ENCODE measurements at places on chromosomes 3 and 15. TPM values are rescaled to one million over a fixed set of nuclear protein-coding genes. Genes with fewer than 3 reads are reported as not detected.

Gene NR1I2
- total RNA-seq: 106 TPM

DNA sequence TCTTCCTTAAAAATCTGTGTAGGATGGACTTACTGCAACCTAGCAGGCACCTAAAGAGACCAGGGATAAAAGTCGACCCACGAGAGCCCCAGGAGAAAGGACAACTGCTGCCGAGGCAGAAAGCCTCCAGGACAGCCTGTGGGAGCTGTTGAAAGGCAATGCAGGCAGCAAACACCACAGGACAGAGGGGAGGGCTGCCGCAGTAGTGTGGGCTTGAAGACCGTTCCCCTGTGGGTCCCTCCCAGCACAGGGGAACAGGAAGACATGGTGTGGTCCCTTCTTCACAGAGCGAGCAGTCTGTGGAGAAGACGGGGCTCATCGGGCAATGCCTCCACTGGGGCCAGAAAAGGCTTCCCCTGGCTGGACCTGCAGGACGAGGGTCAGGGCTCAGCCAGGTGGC, 58.5 kb upstream of the GATA2 start:
- no peak for DNase-seq

Gene IMPG2
- 0.29 TPM for total RNA-seq

Gene ROBO2
- 2.8 TPM for total RNA-seq

GRCh38 chr15:77118882-77119321, 48.0 kb upstream of the TSPAN3 start:
- DNase-seq: peak; percentile 64

Gene COL6A5
- not detected for total RNA-seq

- no peak for DNase-seq
These were observed 13.2 kb upstream of the NMB start for GRCh38 chr15:84671211-84671610.

DNA sequence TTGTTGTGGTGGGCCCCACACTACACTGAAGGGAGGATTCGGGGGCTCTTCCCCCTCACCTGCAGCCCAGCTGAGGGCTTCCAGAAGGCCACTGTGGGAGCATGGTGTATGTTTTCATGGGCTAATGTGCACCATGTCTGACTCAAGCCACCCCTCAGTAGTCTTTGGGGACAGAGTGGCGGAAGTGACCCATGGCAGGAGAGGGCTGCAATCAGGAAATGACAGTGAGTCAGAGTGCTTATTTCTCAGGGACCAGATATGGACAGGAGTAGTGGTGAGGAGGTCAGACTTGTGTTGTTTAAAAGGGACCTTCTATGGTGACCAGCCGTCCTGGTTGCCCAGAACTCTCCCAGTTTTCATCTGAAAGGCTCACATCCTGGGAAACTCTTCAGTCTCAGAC, 32.8 kb upstream of the SLC9A9 start:
- no peak for DNase-seq

DNA sequence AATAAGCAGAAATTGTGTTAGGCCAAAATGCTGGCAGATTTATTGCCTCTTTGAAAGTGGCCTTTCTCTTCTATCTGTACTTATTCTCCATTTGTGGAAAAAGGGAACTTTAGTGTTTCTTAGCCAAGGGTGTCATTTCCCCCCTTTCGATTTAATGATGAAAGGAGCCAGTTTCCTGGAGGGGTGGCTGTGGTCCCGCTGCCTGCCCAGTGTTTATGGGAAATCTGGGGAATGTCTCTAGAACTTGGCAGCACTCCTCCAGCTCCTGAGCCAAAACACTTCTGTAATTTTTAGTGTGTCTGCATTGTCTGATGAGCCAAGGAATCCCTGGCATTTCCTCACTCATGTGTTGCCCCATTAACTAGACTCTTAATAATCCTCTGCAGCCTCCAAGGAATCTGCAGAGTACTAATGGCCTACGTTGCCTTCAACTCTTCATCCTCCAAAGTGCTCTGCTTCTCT, 448.8 kb downstream of the GRM7 start:
- peak; percentile 70 for DNase-seq

Gene TMIE
- total RNA-seq: 0.29 TPM

- DNase-seq: no peak
These were observed 228.3 kb downstream of the ADAMTS17 start for GRCh38 chr15:100113351-100114080.

DNA sequence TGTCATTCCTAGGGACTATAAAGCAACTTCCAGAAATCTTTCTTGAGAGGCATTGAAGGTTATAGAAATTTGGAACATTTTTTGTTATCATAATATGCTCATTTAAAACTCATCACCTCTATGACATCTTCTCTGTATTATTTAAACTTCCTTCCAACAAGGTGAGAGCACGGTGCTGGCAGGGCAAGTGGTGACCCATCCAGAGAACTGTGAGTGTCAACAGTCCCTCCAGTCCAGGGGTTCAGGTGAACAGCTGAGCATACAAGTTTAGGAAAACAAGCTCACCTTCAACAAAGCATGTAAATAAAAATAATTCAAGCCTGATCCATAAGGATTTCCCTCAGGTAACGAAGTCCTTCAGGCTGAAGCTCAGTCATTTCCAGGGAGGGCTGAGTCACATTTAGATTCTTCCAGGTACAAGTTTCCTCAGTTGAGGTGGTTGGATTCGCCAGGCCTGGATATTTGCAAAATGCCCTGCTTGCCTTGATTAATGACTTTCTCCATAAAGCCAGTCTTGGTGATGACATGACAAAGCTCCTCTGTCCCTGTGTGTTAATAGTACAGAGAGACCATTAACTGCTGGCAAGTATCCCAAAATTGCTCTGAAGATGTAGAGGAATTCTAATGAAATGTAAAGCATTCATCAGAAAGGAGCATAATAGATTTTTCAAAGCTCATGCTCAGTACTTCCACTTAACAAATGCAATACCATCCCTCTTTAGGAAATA, 263.6 kb upstream of the GADL1 start:
- DNase-seq: no peak

DNA sequence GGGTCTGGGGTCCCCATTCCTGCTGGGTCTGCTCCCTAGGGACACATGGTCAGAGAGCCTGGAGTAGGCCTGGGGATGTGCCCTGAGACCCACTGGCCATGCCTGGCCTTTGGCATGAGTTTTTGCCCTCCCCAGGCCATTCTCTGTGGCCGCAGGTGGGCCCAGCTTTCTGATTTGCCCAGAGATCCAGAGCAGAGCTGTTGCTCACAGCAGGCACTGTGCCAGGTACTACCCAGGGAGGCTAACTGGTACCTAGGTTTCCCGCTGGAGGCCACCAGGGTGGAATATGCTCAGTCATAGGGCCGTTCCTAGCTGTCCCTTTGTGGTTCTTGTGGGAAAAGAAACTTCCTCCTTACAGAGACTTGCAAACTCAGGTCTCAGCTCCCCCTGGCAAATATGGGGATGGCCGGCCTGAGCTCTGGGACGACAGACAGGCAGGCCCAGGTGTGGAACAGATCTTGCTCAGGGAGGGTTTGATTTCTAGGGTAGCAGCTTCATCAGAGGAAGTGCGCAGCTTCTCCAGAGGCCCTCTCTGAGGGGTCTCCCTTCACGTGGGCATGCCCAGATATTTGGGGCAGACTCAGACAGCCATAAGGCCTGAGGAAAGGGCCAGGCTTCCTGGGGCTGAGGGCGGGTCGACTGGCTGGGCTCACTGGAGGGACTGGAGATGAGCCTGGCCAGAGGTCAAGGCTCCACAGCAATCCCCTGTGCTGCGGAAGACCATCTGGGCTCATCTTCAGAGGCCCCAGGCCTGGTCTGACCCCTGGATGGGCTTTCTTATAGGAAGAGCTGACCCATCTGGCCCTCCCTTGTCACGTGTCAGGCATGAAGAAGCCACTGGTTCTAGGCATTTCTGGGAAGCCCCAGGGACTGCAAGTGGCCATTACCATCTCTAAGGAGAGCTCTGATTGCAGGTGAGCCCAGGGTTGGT, 28.0 kb downstream of the ACAA1 start:
- DNase-seq: no peak

GRCh38 chr3:27138562-27138961, 230.6 kb downstream of the NEK10 start:
- DNase-seq: no peak

Gene STX19
- total RNA-seq: 4.7 TPM

- DNase-seq: no peak
These were observed 16.0 kb downstream of the LTF start for GRCh38 chr3:46448721-46449120.

Gene EEF1AKMT4
- 3.2 TPM for total RNA-seq

DNA sequence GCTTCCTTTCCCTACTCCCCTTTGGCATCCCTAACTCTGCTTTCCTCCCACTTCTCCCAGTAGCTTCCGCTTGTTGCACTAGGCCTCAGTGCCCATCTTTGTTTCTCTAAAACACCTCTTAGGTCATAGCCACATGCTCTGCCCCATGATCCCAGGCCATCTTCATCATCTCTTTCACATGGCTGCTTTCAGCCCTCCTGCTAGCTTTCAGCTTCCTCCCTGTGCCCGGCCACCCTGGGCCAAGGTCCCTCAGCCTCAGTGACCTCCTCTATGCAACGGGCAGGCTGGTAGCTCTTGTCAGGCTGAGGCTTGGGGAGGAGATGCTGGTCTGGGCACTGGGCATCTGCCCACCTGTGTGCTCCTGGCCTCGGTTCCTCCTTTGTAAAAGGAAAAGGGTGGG, 2.3 kb downstream of the PLEKHO2 start:
- DNase-seq: no peak

- no peak for DNase-seq
These were observed 124.0 kb upstream of the WNT5A start for GRCh38 chr3:55611121-55611520.

Gene ARHGEF26
- total RNA-seq: 56.7 TPM

DNA sequence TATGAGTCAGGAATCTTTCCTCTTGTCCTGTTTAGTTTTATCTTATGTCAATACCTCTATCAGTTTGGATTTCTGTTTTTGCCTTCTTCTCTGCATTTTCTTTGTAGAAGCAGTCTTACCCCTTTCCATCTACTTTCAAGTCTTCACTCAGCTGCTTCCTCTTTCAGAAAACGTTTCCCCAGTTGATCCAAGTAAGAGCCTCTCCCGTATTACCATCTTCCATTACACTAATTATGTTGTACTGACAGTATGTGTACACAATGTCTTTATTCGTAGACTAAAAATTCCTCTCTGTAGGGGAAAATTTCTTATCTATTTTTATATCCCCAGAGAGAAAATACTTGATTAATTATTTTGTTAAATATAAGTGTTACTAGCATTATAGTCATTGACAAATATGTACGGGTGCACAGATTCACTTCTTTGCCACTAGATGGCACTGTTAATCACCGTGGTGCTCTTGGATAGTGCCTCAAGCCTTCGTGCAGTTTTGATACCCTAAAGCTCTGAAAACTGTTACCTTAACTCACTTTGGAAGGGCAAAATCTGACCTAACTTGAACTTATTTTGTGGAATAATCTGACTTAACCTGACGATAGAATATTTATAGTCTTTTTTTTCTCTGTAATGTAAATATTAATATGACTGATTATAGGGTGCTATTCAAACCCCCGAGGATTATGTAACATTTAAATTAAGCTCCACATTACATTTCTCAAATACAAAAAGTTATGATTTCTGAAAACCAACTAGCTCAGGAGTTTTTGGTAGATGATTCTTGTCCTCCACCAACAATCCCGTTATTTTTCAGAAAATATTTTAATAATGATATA, 74.2 kb upstream of the POU1F1 start:
- peak; percentile 27 for DNase-seq

DNA sequence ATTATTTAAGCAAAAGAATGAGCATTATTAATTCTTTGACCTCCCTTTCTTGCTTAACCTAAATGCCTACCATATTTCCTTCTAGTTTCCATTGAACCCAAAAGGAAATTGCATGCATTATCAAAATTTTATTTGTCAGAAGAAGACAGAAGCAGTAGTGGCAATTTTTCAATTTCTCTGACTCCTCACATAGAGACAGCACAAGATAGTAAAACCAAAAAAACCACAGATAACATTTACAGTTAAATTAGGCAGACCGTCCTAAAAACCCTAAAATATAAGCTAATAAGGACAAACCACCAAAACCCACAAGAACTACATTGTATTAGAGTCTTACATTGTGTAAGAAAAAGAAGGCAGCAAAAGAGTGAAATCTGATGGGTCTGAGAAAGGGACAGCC, 27.1 kb downstream of the GOLGB1 start:
- no peak for DNase-seq

- no peak for DNase-seq
These were observed 13.1 kb upstream of the OCA2 start for GRCh38 chr15:28112101-28112760.

DNA sequence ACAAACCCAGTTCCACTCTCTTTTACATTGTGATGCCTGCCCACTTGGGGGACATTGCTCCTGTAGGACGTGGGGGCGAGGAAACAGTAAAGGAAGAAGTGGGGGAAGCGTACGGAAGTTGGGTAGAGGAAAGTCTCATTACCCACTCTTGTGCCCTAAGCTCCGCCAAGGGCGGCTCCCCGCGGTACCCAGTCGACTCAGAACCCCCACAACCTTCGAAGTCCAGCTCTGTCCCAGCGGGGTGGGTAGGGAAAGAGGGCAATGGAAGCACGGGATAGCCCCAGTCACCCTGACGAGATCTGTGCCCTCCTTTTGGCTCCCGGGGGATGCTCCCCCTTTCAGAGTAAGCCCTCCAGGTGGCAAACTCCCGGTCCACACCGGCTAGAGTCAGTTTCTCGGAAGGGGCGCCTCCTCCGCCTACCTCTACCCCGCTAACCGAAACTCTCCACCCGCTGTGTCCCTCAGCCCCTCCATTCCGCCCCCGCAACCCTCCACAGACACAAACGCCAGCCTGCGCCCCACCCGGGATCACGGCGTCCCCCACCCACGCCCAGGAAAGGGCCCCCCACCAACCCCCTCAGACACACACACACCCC, 527 bp downstream of the CSNK1G1 start:
- DNase-seq: no peak

- DNase-seq: peak; percentile 35
These were observed 62.9 kb downstream of the ATG7 start for GRCh38 chr3:11335056-11335608.

Gene GOLGA8A
- 47.3 TPM for total RNA-seq

Gene ADAMTS9
- total RNA-seq: 8.2 TPM

Gene AQR
- 20.8 TPM for total RNA-seq

Gene ITIH1
- 4.8 TPM for total RNA-seq

- peak; percentile 38 for DNase-seq
These were observed 532.7 kb downstream of the SOX2 start for GRCh38 chr3:182244222-182244971.

GRCh38 chr3:185555101-185555501, 2.7 kb upstream of the LIPH start:
- no peak for DNase-seq

Gene GCHFR
- 33.1 TPM for total RNA-seq

- DNase-seq: no peak
These were observed 1.8 kb upstream of the PLCH1 start for GRCh38 chr3:155746703-155747102.

GRCh38 chr3:143002727-143003126, 1.4 kb downstream of the U2SURP start:
- no peak for DNase-seq

DNA sequence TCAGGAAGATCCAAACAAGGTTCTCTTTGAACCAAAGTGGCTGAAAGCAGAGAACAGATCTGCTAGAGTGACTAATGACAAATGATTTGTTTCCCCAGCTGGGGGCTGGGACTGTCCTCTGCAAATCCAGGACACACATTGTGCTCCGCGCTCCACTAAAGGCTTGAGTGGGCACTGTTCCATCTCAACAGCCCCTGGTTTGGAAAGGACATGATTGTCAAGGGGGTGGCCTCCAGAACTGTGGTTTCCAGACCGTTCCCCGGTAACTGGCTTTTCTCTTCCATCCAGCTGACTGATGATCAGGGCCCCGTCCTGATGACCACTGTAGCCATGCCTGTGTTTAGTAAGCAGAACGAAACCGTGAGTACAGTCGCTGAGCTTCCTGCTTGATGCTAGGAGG, 91.0 kb downstream of the LRTM1 start:
- no peak for DNase-seq

Gene FANCD2
- 4.5 TPM for total RNA-seq

Gene ISLR
- total RNA-seq: 53.0 TPM

- DNase-seq: peak; percentile 21
These were observed 417.6 kb upstream of the CDIN1 start for GRCh38 chr15:36161771-36162212.

All from mucosa of gallbladder (tissue), 1 donor.